ENCODE measurements at places on chromosomes 1 and 21.

GRCh38 chr1:184210862-184211261 lies 159.3 kb downstream of the TSEN15 start:
- DNase-seq: no peak

DNA sequence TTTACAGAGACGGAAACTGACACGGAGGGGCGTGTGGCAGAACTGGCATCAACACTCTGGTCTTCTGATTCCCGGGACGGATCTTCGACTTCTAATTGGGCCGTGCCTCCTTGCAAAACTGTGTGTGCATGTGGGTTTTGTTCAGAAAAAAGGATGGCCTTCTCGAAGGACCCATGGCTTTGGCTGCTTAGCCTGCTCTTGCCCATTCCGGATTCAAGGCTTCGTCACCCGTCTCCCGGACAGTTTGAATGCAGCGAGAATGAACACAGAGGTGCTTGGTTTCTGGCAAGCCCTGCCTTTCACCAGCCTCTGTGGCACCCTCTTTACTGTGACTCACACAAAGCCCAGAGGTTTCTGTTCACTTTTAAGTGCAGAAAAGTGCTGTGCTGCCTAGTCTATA lies 120.1 kb downstream of the PRDM2 start:
- DNase-seq: no peak

- DNase-seq: no peak
Measured at GRCh38 chr1:169860187-169860586, 33.5 kb downstream of the SCYL3 start.

- no peak for DNase-seq
Measured at GRCh38 chr21:15437883-15438282, 291.9 kb upstream of the USP25 start.

DNA sequence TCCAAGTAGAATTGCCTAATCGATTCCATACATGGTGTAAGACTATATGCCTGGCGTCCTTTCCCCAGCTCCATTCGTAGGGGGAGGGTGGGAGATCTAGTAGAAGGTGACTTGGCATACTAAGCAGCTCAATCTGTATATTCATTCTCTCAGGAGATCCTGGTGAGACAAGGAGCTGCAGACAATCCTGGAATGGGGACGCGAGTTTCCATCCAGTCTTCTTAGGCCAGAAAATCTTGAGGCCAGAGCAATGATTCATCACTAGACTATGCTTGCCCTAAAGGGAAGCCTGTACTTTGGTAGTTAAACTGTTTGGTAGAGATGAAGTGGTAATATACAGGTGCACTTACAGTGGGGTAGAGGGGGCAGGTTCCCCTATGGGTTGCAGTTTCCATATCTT lies 468.7 kb downstream of the ADGRL2 start:
- no peak for DNase-seq

- DNase-seq: no peak
Measured at GRCh38 chr1:20178634-20179370, 7.1 kb upstream of the UBXN10 start.

DNA sequence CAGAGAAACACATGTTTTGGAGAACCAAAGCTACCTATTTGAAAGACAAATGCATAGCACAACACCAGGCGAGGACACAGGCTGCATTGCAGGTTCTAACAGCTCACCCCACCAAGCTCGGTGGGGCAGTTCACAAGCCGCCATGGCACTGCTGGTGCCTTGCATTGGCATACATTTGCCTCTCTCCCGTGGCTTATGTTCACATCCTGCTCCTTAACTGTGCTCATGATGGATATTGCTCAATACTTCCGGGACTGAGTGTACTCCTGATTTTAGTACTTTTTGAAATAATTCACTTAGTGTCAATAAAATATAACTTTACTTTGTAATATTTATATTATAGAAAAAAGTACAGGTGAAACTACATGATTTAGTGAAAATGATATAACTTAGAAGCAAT lies 1187.4 kb upstream of the NCAM2 start:
- DNase-seq: no peak

- DNase-seq: no peak
Measured at GRCh38 chr1:54678776-54679643, 36.7 kb upstream of the TTC4 start.

- DNase-seq: no peak
Measured at GRCh38 chr21:45592626-45593134, 50.4 kb upstream of the SLC19A1 start.

DNA sequence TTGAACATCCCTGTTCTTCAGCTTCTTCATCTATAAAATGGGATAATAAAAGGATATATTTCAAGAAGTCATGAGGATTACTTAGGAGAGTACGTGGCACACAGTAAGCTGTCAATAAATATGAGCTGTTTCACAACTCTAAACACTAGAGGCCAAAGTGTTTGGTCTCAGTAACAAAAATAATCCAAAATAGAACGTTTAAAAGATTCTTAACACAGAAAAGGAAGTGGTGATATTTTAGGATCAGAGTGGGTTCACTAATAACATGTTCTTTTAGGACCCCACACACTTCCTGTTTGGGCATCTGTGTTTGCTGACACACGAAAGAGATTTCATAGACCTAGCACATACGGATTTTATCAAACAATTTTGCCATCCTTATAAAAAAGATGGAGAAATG lies 32.9 kb downstream of the TNFSF18 start:
- DNase-seq: no peak

DNA sequence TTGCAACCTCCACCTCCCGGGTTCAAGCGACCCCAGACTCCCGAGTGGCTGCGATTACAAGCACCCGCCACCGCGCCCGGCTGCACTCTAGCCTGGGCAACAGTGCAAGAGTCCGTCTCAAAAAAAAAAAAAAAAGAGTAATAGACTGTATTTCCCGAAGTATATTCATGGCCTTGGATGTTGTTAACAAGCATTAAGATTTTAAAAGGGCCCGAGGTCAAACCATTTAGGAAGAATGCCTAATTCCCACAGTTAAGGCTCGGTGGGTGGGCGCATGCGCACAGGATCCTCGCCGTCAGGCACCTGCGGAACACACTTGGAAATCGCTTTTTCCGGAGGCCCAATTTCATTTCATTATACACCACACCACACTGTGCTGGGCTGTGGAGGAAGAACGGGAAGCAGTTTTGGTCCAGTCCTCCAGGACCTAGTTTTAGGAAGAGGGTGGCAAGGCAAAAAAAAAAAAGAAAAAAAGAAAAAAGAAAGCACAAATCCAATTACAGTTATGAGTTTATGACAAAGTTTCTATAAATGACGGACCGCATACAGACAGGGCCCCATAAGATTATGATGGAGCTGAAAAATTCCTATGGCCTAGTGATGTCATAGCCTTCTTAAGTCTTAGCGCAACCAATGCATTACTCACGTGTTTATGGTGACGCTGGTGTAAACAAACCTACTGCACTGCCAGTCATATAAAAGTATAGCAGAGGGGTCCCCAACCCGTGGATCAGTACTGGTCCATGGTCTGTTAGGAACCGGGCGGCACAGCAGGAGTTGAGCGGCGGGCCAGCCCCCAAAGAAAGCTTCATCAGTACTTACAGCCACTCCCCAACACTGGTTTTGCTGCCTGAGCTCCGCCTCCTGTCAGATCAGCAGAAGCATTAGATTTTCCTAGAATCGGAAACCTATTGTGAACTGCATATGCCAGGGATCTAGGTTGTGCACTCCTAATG lies 38.2 kb downstream of the H3-3A start:
- DNase-seq: peak; percentile 22

- DNase-seq: no peak
Measured at GRCh38 chr1:125087691-125088090, 3902.9 kb downstream of the SRGAP2C start.

DNA sequence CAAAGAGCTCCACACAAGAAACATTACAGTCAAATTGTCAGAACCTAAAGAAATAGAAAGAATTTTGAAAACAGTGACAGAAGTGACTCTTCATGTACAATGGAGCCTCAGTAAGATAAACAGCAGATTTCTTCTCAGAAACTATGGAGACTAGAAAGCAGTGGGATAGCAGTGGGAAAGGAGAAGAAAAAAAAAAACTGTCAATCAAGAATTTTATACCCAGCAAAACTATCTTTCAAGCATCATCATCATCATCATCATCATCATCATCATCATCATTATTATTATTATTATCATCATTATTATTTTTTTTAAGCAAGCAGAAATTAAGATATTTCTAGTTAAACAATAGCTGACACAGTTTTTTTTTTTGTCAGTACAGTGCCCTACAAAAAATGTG lies 24.2 kb downstream of the CEP170 start:
- no peak for DNase-seq

GRCh38 chr21:28216976-28217523 lies 775.6 kb downstream of the LTN1 start:
- no peak for DNase-seq

- no peak for DNase-seq
Measured at GRCh38 chr1:239212811-239213220, 173.6 kb upstream of the CHRM3 start.

GRCh38 chr1:161921990-161922389 lies 101.7 kb downstream of the OLFML2B start:
- DNase-seq: no peak

DNA sequence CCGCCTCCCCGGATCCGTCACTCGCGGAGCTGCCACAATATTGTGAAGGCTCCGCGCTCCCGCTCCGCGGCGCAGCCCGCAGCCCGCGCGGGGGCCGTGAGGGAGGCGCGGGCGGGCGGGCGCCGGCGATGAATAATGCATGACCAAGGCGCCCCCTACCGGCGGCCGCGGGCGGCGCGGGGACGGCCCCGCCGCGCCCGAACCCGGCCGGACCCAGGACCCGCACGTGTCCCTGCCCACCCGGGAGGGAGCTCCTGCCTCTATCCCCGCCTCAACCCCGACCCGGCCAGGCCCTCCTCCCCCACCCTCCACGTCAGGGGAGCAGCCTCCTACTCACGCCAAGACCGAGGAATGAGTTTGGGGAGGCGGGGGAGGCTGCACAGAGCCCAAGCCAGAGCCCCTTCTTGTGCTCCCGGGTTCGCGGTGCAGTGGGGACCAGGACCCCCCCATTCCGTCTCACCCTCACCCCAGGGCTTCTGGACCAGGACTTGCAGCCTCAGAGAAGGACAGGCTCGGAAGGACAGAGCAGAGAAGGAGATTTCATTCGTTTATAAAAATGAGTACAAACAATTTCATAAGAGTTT lies 70.8 kb upstream of the CASZ1 start:
- DNase-seq: peak; percentile 64

DNA sequence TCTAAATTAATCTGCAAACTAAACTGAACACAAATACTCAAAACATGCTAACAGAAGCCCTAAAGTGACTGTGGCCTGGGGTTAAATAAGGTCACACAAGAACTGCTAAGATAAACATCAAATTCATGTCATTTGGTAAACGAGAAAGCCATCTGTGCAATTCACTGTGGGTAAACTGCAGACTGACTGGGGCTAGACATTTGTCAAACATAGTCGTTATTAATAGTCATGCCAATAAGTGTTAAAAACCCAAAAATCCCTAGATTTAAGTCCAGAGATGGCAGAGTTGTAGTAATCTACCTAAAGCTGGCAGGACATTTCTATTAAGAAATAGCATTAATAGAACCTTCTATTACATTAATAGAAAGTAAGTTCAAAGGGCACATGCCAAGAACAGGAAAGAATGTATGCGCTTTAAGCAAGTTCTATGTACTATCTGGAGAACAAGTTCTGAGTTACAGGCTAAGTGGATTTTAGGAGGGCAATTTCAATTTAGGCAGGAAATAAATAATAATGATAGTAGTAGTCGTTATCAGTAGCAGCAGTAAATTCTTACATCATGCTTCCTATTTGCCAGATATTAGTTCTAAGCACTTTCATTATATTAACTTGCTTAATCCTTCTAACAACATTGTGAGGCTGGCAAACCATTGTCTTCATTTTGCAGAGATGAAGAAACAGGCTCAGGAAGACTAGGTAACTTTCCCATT lies 8.6 kb downstream of the EDEM3 start:
- no peak for DNase-seq

DNA sequence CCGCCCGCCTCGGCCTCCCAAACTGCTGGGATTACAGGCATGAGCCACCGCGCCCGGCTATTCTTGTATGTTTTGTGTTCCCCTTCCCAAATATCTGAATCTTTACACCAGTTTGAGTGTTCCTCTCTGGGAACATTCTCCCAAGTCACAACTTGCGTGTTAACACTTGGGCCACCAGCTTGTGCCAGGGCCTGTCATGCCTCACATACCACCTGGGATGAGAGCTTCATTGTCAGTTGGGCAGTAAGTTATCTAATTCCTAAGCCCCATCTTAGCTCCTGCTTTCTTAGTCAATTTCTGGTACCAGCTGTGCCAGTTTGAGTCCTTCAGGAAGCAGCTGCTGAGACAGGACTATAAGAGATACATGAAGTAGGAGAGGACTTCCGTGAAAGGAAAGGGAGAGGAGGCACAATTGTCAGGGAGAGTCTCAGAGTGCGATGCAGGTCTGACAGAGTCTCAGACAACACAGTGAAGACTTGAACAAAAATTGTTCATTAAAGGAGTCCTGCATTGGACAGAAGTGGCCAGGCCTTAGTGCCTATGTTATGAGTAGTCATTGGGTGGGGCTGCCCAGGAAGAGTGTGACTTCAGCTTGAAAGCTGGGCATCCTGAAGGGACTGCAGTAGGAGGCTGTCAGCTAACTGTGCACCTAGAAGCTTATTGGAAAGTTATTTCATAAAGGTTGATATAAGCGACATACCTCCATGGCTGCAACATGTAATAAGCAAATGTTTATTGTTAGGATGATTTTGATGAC lies 17.3 kb downstream of the ZFYVE9 start:
- no peak for DNase-seq

- DNase-seq: no peak
Measured at GRCh38 chr1:161739865-161740566, 9.6 kb upstream of the DUSP12 start.

GRCh38 chr1:145893306-145894055 lies 7.8 kb upstream of the ANKRD35 start:
- no peak for DNase-seq

DNA sequence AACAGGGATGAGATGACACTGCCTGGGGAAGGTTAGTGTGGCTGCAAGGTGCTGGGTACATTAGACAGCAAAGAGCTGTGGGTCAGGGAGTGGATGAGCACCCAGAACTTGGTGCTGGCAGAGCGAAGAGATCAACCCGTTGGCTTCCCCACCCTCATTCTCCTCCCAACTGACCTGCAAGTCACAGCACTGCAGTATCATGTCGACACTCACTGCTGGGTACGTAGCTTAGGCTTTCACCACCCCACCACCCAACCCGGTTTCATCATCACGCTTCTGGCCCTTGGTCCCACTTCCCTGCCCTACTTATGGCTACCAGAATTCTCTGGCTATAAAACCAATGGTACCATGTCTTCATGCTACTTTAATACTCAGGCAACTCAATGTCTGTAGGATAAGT lies 73.6 kb upstream of the LYST start:
- DNase-seq: no peak

GRCh38 chr1:48746906-48747305 lies 29.8 kb downstream of the BEND5 start:
- DNase-seq: no peak

DNA sequence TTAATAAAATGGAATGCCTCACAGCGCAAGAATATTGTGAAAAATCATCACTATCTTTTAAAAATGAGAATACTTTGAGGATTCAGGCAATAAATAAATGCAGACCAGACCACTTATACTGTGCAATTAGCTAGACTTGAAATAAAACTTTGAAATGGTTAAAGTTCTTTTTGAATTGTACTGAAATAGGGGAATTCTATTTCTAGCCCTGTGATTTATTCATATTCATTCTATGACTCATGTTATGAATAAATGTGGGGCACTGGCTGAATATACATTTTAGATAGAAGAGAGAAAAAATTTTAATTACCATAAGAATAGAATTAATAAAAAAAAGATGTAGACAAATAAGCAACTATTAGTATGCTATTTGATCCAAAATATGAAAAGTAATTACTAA lies 16.4 kb upstream of the USP25 start:
- no peak for DNase-seq
